ENCODE measurements at places on chromosomes 1 and 21.

DNA sequence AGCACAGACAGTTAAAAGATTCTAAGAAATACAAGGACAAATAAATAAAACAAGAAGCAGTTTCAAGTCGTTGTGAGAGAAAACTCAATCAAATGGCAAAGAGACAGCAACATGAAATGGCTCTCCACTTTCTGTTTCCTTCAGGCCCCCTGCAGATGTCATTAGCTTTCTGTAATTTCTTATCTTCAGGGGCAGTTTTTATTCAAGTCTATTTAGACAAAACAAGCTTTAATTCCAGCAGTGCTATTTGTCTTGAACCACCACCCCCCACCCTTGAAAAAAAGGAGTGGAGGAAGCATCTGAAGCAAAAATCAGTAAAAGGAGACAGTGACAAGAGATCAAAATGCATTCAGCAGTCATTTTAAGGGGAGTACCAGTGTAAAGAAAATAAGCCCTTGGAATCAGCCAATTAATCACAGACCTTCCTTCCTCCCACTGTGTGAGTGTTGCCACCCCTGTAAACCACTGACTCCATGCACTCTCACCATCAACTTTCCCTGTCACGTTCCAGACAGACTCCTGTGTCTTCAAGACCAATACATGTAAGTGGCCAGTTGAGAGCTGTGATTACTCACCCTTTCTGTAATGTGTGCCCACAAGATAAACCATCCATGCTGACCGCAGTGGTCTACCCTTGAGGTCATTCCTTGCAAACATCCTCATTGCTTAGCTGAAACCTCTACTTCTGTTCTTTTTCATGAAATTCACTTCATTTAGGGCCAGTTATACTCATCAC, 136.1 kb upstream of the HOOK1 start:
- no peak for DNase-seq

DNA sequence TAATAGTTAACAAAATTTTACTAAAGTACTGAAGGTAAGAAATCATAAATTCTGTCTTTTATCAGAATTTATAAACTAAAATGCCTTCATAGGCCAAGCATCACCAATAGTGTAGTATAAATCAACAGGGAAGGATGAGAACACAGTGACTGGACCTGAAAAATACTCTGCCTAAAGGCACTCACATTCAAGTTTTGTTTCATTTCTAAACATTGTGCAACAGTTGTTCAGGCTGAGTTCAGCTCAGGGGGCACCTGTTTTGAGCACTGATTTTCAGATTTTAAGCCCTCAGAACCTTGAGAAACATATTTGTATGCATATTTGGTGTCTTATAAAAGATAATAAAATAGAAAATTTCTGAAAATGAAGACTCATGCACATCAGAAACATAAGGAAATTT, 12.4 kb downstream of the ACBD6 start:
- DNase-seq, result no peak

DNA sequence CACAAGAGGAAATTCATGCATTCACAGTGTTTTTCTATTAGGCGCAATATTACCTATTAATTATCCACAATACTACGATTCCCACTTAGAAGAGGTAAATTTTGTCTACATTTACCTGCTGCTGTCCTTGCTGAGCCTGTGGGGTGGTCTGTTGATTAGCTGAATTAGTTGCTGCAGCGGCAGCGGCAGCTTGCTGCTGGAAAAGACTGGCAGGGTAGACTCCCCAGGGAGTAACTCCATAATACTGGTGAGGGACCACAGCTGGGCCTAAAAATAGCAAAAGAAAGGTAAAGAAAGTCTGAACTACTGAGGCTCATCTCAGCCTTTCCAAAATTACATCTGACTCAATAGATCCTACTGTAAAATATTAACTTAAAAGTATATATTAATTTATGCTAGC, 66.0 kb upstream of the SDC3 start:
- DNase-seq, result no peak

- no peak for DNase-seq
These were observed 109.2 kb upstream of the SERTAD4 start for GRCh38 chr1:210123383-210123782.

DNA sequence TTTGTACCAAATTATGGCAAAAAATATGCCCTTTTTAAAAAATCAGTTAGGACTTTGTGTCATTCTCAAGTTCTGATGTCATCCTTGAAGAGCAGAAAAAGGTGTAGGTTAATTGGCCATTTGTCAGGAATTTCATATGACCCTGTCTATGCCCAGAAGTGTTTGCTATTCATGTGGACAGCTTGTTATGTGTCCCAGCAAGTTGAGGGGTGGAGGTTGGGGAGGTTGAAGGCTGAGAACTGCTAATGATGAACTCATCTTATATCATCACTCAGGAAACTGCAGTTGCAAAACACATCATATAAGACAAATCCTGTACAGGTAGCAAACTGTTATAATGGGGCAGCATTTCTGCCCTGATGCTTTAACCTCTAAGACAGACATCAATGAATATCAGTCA, 106.5 kb downstream of the PHTF1 start:
- no peak for DNase-seq

DNA sequence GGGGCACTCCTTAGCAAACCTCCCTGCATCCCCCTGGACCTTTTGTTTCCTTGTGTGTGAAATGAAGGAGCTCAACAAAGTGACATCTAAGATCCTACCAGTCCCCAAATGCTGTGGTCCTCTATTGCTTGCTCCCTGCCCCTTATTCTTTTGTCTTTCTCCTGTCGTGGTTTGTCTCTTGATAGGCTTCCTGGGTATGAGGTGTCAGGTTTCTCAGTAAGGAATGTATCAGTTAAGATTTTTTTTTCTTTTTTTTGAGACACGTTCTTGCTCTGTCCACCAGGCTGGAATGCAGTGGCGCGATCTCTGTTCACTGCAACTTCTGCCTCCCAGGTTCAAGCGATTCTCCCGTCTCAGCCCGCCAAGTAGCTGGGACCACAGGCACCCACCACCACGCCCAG, 16.8 kb downstream of the CNIH3 start:
- no peak for DNase-seq

GRCh38 chr1:58011978-58012377, 534.5 kb downstream of the OMA1 start:
- DNase-seq, result no peak

DNA sequence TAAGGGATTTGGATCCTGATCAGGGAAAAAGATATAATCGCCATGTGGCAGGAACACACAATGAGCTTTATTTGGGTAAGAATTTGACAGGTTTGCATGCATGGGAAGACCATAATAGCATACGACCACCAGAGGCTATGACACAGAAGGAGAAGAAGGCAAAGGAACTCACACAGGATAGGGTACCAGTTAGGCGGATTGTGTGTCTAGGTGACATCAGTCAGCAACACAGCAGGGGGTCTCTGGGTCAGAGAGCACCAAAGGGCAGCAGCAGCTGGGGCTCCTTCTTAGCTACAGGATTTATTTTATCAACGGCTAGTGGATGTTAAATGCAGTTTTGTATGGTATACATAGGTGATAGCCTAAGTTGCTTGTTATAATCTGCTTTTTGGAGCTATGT, 551.3 kb downstream of the KCNT2 start:
- no peak for DNase-seq

DNA sequence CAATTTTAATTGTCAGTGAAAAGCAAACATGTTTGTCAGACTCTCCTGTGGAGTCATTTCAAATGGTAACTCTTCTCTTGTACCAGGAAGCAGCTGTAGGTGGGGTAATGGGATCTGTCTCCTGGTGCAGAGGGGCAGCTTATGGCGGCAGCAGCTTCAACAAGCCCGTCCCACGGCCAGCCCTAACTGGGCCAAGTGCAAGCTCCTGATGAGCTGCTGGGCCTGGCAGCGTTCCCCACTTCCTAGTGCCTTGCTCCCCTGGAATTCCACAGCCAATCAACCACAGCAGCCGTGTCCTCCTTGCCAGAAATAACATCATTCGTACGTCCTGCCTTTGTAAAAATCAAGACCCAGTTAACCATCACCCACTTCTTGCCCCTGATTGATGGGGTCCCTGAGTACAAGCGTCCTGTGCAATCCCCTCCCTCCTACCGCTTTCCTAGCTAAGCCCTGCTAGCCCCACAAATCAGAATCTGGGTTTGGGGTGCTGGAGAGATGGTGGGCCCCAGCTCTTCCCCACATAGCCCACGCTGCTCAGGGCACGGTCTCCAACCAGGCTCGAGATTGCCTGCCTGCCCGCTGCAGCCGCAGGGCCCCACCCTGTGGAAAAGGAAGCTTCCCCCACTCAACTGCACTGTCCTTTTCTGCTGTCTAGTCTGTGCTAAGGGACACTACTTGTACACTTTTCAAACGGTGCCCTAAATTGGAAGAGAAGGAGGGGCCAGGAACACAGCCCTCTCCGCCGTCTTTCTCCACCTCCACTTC, 61.2 kb downstream of the TOR1AIP2 start:
- no peak for DNase-seq

DNA sequence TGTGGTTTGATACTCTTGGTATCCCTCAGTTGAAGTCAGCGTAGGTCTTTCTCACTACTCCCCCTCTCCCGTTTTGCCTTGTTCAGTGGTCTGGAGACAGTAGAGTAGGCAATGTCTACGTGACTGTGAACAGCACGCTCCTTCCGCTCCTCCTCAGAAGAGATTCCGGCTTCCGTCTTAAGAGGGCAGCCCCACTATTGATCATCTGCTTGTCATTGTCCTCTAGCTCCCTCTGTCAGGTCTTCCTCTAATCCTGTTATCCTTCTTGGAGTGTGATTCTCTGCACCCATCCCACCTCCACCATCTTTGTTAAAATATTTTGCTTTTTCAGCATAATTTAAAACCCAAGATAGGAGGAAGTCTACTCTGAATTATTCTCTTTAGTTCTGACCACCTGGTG, 129.9 kb upstream of the KCNK2 start:
- DNase-seq, result no peak

GRCh38 chr1:145955436-145955835, 2.4 kb downstream of the LIX1L start:
- no peak for DNase-seq

DNA sequence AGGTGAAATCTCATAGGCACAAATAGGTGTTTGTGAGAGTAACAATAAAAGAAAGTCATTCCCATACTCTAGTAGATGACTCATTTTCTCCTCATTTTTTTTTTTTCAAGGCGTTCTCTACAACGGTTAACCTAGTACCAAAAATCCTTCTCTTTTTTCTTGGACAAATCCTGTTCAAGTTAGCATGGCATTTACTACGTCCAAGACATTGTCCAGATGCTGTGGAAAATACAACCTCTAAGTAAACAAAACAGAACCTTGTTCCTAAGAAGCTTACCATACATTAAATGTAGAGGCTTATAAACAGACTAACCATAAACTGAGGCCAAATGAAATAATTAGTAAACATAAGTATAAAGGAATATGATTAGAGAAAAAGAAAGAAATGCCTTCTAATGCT, 76.2 kb upstream of the RGS4 start:
- no peak for DNase-seq

DNA sequence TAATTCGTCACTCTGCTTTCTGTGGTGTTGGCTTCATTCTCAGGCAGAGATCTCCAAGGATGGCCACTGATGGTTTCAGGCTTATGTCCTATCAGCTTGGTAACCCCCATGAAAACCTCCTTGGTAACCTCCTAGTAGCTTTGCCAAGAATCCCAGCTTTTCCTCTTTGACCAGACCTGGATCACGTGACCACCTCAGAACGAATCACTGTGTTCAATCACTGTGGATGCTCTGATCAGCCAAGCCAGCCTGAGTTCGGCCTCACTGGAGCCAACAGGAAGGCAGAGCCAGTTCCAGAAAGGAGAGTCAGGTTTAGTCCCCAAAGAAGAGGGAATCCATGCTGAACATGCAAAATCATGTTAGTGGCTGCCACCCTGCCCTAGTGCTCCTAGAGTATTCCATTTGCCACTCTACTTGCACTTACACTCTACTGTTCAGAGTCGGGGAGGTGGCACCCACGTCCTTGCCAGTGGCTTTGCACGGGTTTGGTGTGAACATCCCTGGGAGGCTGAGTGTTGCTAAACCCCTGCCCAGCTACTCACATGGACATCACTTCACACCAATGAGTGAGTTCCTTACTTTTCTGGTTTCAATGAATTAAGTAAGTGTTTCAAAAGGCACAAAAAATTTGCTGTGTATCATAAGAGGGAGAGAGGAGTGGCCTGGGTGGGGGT, 33.5 kb upstream of the SSBP3 start:
- no peak for DNase-seq

- no peak for DNase-seq
These were observed 740 bp downstream of the DSTYK start for GRCh38 chr1:205210756-205211168.

DNA sequence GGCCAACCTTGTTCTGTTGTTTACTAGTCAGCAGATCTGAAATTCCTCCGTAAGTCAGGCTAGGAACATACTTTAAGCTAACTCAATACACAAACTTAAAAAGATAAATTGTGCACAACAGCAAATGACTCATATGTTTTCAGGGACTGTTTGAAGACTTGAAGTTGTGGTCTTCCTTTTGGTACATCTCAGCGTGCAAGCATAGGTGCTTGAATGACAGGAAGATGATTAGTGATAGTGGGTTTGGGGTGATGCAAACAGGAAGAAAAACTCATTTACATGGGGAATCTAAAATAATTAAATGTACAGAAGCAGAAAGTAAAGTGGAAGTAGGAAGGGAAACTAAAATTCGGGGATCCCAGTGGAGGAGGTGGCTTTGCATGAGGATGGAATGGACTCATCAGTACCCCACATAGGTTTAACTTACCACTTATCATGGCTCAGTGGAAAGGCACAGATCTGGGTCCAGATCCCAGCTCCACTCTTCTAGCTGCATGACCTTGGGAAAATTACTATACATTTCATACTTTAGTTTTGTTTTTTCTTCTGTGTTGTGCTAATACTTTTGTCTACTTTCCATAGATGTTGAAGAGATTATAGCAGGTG, 122.3 kb downstream of the XCL2 start:
- DNase-seq, result no peak

DNA sequence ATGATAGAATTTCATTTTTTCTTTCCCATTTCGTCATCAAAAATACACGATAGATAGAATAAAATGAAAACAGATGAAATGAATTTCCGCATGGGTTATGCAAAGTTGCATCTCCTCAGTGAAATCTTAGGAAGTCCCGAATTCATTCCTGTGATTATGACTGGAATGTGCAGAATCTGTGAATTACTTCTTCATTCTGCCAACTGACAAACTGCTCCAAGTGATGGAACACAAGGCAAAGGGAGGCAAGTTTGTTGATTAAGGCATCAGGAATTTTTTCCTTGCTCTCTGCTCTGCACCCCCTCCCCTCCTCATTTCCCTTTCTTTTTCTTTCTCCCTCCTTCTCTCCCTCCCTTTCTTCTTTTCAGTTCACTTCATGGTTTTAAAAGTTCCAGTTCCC, 37.0 kb upstream of the ADGRL4 start:
- DNase-seq, result no peak
